ENCODE measurements at places on chromosomes 12 and 14. TPM values are rescaled to one million over a fixed set of nuclear protein-coding genes. Genes with fewer than 3 reads are reported as not detected.

CCDC177 gene
- not detected for total RNA-seq

ADGRD1 gene
- 0.47 TPM for total RNA-seq

RAPGEF3 gene
- total RNA-seq, result 5.0 TPM

ABCC9 gene
- total RNA-seq, result not detected

DBX2 gene
- not detected for total RNA-seq

DNA sequence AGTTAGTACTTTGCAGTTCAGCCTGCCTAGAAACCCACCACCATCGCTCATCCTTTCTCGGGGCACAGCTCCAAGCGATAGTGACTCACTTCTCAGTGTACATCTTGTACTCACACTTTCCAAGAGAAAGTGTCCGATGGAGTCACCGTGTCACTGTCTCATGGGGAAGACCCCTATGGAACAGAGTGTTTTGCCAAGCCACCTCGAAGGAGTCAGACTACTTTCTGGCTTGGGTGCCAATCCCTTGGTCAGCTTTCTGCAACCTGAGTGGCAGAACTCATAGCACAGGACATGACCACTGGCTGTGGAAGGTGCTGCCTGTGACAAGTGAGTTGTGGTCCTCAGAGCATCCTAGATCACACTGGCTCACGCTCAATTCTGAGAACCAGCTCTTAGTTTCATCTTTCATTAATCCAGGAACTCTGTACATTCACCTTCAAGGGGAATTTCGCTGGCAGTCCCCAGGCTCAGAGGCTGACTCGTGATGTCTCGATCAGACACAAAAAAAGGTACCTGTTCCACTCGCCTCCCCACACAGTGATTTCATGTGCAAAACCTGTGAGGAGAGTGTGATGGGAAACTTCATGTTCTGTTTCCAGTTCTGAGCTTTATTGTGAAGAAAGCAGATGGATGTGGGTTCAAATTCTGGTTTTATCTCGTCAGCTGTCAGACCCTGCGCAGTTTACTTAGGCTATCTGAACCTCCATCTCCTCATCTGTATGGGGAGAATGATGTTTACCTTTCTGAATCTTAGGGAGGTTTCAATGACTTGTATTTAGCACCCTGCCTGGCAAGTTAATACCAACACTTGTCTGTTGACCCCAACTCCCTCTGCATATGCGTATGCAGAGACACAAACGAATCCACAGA lies 127.3 kb upstream of the CCND2 start:
- H3K4me3 ChIP-seq, result peak overlapping the region; percentile 57
- no peaks in the 10 kb centered on the region for H3K27me3 ChIP-seq
- H3K36me3 ChIP-seq, result no peaks in the 10 kb centered on the region
- H3K4me1 ChIP-seq, result peaks cover 91% of the 10 kb centered on the region
- H3K27ac ChIP-seq, result peak overlapping the region; percentile 92
- peak; percentile 37 for DNase-seq

DNA sequence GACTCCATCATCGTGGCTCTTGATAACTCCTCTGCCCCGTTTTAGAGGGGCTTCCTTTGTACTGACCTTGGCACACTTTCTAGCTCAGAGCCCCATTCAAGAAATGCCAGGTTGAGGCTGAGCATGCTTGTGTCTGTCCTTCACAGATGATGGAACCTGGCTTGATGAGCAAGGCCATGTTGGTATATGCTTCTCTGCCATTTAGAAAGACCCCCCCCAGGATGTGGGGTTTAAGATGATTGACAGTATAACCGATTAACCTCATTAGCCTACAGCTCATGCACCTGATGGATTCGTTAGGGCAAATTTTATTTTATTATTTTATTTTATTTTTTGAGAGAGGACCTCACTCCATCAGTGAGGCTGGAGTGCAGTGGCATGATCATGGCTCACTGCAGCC lies 21.0 kb downstream of the BATF start:
- peaks cover 83% of the 10 kb centered on the region for H3K4me1 ChIP-seq
- H3K4me3 ChIP-seq, result peak overlapping the region; percentile 74
- no peak for DNase-seq
- peak overlapping the region; percentile 99 for H3K27ac ChIP-seq

DNA sequence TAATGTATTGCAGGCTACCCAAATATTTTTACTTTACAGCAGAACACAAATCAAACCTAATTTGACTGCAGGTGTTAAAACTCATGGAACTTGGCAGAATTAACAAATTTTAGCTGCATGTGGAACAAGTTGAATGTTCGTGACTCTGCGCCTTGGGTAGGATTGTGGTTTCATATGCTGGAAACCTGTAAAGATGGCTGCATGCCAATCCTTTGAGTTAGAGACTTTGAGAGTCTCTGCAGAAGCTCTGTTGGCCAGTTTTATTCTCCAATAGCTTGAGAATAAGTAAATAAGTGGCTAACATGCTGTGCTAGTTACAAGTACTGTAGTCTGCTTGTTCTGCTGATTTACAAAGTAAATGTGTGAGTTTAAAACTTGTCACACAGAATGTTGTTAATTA lies 77.8 kb downstream of the PDE6H start:
- H3K27ac ChIP-seq, result no peak overlapping the region
- H3K36me3 ChIP-seq, result no peaks in the 10 kb centered on the region
- no peak for DNase-seq
- no peaks in the 10 kb centered on the region for H3K4me1 ChIP-seq

DNA sequence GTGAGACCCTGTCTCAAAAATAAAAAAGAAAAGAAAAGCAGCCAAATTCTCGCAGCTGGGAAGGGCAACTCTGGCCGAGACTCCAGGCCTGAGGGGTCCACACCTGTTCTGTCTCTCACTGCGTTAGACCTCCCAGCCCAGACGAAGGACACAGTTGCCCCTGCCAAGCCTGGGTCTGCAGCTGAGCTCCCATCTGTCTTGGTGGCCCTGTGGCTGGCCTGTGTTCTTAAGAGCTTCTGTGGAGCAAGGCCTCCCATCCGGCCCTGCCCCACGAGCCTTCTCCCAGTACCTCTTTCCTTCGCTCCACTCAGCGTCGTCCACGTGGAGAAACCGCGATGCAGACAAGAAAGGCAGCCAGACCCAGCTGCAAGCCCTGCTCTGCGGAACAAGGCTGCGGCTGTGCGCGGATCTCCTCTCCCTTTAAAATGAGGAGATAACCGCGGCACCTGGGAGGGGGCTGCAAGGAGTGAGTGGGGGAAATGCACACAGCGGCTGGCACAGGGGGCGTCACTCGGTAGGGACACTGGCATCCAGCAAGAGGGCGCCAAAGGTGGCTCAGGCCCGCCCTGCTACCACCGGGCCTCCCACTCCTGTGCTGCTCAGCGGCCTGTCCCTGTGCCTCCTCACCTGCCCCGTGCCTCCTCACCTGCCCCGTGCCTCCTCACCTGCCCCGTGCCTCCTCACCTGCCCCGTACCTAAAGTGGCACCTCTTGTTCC lies 42.4 kb downstream of the LRRC74A start:
- DNase-seq, result no peak
- no peak overlapping the region for H3K4me3 ChIP-seq
- no peaks in the 10 kb centered on the region for H3K36me3 ChIP-seq

DNA sequence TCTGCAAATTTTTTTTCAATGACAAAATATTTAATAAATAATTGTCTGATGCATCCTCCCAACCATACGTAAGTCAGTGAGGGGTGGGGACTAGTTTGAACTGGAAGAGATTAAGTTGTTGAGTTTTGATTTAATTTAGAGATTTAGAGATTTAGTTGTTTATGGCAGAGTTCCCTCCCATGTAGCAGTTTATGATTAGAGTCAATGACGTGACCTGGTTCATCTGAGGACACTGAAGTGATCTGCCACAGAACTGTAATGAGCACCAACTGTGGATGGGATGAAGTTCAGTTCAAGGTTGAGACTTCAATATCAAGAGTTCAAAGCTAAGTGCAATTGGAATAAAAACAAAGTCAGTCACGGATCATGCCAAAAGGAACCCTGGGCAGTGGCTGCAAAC lies 609.3 kb downstream of the NOVA1 start:
- H3K4me1 ChIP-seq, result no peaks in the 10 kb centered on the region
- no peak for DNase-seq
- no peaks in the 10 kb centered on the region for H3K36me3 ChIP-seq
- no peak overlapping the region for H3K4me3 ChIP-seq
- H3K27ac ChIP-seq, result no peak overlapping the region

GRCh38 chr12:124963211-124963610 lies 25.7 kb downstream of the DHX37 start:
- H3K36me3 ChIP-seq, result peaks cover 80% of the 10 kb centered on the region
- H3K4me3 ChIP-seq, result no peak overlapping the region
- H3K27me3 ChIP-seq, result no peaks in the 10 kb centered on the region
- no peak overlapping the region for H3K27ac ChIP-seq

- H3K27me3 ChIP-seq, result no peaks in the 10 kb centered on the region
- no peaks in the 10 kb centered on the region for H3K36me3 ChIP-seq
- H3K4me1 ChIP-seq, result peaks cover 85% of the 10 kb centered on the region
Observed at GRCh38 chr14:102768223-102769048, 8.8 kb upstream of the TRAF3 start.

DNA sequence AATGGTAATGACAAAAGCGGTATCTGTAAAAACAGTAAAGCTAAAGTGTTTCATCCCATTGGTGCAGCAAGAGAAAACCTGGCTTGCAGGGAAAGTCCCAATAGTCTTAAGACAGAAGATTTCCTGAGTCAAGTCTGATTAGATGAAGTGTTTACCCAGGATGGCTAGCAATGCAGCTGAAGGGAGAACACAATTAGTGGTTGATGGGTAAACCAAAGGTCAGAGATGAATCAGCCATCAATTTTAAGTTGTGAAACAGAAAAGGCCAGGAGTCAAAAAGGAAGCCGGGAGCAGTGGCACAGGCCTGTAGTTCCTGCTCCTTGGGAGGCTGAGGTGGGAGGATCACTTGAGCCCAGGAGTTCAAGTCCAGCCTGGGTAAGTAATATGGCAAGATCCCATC lies 52.6 kb downstream of the SEC23A start:
- H3K4me1 ChIP-seq, result peaks cover 3% of the 10 kb centered on the region
- H3K27ac ChIP-seq, result no peak overlapping the region
- H3K4me3 ChIP-seq, result no peak overlapping the region
- DNase-seq, result no peak

DNA sequence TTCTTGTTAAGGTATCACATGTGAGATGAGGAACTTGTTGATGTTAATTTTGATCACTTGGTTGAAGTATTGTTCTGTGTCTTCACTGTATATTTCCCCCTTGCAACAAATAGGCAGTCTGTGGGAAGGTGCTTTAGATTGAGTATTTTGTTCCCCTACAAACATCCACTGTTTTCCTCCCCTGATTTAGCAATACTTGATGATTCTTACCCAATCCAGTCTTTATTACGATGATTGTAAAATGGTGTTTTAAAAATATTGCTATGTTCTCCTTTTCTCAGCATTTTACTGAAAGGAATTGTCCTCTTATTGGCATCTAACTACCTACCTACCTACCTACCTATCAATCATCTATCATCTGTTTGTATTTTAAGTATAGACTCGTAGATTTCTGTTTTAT lies 66.3 kb downstream of the ETNK1 start:
- H3K27me3 ChIP-seq, result no peaks in the 10 kb centered on the region
- H3K36me3 ChIP-seq, result peaks cover 10% of the 10 kb centered on the region
- DNase-seq, result no peak
- H3K4me3 ChIP-seq, result no peak overlapping the region
- no peak overlapping the region for H3K27ac ChIP-seq

GRCh38 chr14:99572173-99572999 lies 31.6 kb downstream of the CCDC85C start:
- no peaks in the 10 kb centered on the region for H3K27me3 ChIP-seq
- DNase-seq, result no peak
- no peak overlapping the region for H3K27ac ChIP-seq
- no peak overlapping the region for H3K4me3 ChIP-seq
- peaks cover 8% of the 10 kb centered on the region for H3K4me1 ChIP-seq

DNA sequence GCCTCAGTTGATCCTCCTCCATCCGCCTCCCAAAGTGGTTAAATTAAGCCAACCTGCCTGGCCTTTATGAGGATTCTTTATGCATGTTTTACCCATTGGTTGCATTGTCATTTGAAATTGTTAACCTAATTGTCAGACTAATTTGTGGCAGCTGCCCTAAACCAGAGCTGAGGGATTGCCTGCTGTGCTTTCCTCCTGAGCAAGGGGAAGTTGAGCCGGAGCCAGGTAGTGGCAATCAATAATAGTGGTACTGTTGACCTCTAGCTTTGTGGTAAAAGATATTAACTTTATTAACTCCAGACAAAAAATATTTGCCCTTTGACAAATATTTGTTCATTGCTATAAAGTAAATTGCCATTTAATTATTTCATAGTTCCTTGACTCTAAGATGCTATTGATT lies 5.6 kb upstream of the HEBP1 start:
- H3K27me3 ChIP-seq, result no peaks in the 10 kb centered on the region
- H3K4me3 ChIP-seq, result no peak overlapping the region
- peaks cover 9% of the 10 kb centered on the region for H3K4me1 ChIP-seq
- no peak overlapping the region for H3K27ac ChIP-seq
- DNase-seq, result no peak

DNA sequence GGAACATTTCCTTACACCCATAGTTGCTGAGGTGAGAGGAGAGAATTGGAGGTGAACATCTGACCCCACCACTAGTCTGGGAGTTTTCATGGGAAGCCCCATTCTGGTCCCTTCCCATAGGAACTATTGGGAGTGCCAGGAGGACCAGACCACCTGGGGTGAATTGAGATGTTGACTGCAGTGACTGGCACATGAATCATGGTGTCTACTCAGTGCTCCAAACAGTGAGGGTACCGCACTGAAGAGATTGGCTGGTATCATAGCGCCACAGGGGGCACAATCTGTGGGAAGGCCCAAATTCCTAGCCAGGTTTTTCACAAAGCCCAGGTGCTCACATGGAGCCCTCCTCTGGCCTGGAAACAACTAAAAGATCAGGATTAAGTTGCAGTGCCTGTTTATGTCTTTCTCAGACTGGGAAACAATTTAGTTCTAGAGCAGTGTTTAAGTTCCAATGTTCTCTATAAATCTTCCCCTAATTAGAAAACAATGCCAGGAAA lies 3.7 kb upstream of the RNASE9 start:
- peaks cover 6% of the 10 kb centered on the region for H3K27me3 ChIP-seq
- H3K36me3 ChIP-seq, result no peaks in the 10 kb centered on the region
- H3K4me1 ChIP-seq, result no peaks in the 10 kb centered on the region
- H3K27ac ChIP-seq, result no peak overlapping the region

GRCh38 chr12:111440631-111441030 lies 34.9 kb downstream of the SH2B3 start:
- peaks cover 38% of the 10 kb centered on the region for H3K36me3 ChIP-seq
- H3K4me3 ChIP-seq, result no peak overlapping the region
- peak overlapping the region; percentile 12 for H3K27ac ChIP-seq
- H3K27me3 ChIP-seq, result no peaks in the 10 kb centered on the region
- DNase-seq, result no peak
- peaks cover 91% of the 10 kb centered on the region for H3K4me1 ChIP-seq

DNA sequence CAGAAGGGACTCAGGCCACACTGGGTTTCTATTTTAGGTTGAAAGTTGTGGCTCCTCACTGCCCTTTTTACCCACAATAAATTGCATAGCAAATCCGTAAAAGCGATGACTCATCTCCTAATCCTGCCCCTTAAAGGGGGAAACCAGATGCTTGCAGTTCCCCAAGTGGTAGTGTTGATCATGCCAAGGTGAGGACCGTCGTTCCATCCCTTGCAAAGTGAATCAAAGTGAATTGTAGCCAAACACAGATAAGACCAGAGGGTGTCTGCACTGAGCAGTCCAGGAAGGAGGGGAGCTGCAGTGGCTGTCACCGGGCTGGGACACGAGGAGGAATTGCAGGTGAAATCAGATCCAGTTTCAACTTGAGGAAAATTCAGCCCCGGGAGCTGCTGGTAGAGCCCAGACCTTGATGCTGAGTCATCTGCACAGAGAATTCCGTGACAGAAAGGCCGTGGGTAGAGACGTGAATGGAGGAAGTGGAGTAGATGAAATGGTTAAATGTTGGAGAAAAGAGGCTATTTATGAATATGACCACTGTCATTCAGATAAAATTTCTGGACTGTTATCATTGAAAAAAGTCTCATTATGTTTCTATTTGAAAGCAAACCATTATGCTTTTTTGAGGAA lies 44.2 kb upstream of the MMP17 start:
- H3K36me3 ChIP-seq, result peaks cover 64% of the 10 kb centered on the region
- peak overlapping the region; percentile 82 for H3K27ac ChIP-seq
- H3K4me1 ChIP-seq, result peaks cover 14% of the 10 kb centered on the region
- no peaks in the 10 kb centered on the region for H3K27me3 ChIP-seq
- DNase-seq, result no peak
- no peak overlapping the region for H3K4me3 ChIP-seq

All from activated B cell treated with CpG ODN at 0.5 μM for 24 hours (primary cell).